ENCODE measurements at places on chromosomes 12 and 14. TPM values are rescaled to one million over a fixed set of nuclear protein-coding genes. Genes with fewer than 3 reads are reported as not detected.

HOTAIR gene
- total RNA-seq = not detected

PIGH gene
- 16.0 TPM for total RNA-seq

AP1G2 gene
- 34.3 TPM for total RNA-seq

BIN2 gene
- 3.8 TPM for total RNA-seq

RBM25 gene
- 56.6 TPM for total RNA-seq

KRT86 gene
- total RNA-seq = not detected

GPRC5A gene
- total RNA-seq = 2.9 TPM

SLC39A5 gene
- total RNA-seq = 0.31 TPM

PLEKHG7 gene
- not detected for total RNA-seq

IFNG-AS1 gene
- 3.3 TPM for total RNA-seq

KCNC2 gene
- 3.9 TPM for total RNA-seq

PAH gene
- total RNA-seq = not detected

ITGB7 gene
- total RNA-seq = 1.2 TPM

B4GALNT3 gene
- 14.0 TPM for total RNA-seq

WNT5B gene
- 16.1 TPM for total RNA-seq

INSM2 gene
- total RNA-seq = not detected

CD163L1 gene
- 6.1 TPM for total RNA-seq

ZNF84 gene
- total RNA-seq = 42.5 TPM

Measured in tongue (tissue), 3 donors.